Mammary microvascular endothelial cell (primary cell): ENCODE measurements at places on chromosomes 13 and 19. TPM values are rescaled to one million over a fixed set of nuclear protein-coding genes. Genes with fewer than 3 reads are reported as not detected.

The PGLYRP2 gene
- not detected in 2 replicates for total RNA-seq

The CAMSAP3 gene
- 0.10 TPM in 1 of 2 replicates, not detected in the other for total RNA-seq

The ZNF443 gene
- 1.3 and 1.8 TPM in 2 replicates for total RNA-seq

The ATP8B3 gene
- total RNA-seq, result 0.93 and 2.3 TPM in 2 replicates

The LSR gene
- total RNA-seq, result 0.93 and 2.0 TPM in 2 replicates

The XAB2 gene
- total RNA-seq, result 31.4 and 33.1 TPM in 2 replicates

The NMRK2 gene
- total RNA-seq, result not detected in 2 replicates

The KCNK6 gene
- total RNA-seq, result 6.3 and 7.4 TPM in 2 replicates

The GDF15 gene
- 412 and 428 TPM in 2 replicates for total RNA-seq

The CILP2 gene
- total RNA-seq, result not detected in 2 replicates

The PLPP2 gene
- total RNA-seq, result 15.1 and 17.9 TPM in 2 replicates

The LACC1 gene
- total RNA-seq, result 1.7 and 4.0 TPM in 2 replicates

The KLF1 gene
- total RNA-seq, result not detected in 2 replicates

The HSPB6 gene
- total RNA-seq, result 0.25 TPM in 1 of 2 replicates, not detected in the other

The ZFP28 gene
- total RNA-seq, result 4.2 and 6.7 TPM in 2 replicates

The ZNF837 gene
- 1.5 and 2.1 TPM in 2 replicates for total RNA-seq

The FGF21 gene
- not detected in 2 replicates for total RNA-seq

The DCT gene
- not detected in 2 replicates for total RNA-seq

The C1QTNF9B gene
- not detected in 2 replicates for total RNA-seq

The GFY gene
- not detected in 2 replicates for total RNA-seq

The ACTMAP gene
- total RNA-seq, result 3.6 and 3.8 TPM in 2 replicates

The SPACA4 gene
- total RNA-seq, result not detected in 2 replicates

The MBD3L2 gene
- total RNA-seq, result not detected in 2 replicates

The LMTK3 gene
- total RNA-seq, result 0.05 TPM in 1 of 2 replicates, not detected in the other

The ZNF57 gene
- 2.1 and 2.2 TPM in 2 replicates for total RNA-seq

The PLVAP gene
- total RNA-seq, result 6.3 and 8.9 TPM in 2 replicates

The ZNF610 gene
- 0.89 and 7.3 TPM in 2 replicates for total RNA-seq

The OLFM4 gene
- total RNA-seq, result not detected in 2 replicates

The NLRP11 gene
- not detected in 2 replicates for total RNA-seq

The SPHK2 gene
- 12.4 and 14.3 TPM in 2 replicates for total RNA-seq

The ERICH6B gene
- not detected in 2 replicates for total RNA-seq

The GNG7 gene
- 0.25 and 0.33 TPM in 2 replicates for total RNA-seq

The OR7D2 gene
- total RNA-seq, result 0.10 TPM in 1 of 2 replicates, not detected in the other

The ZSCAN18 gene
- total RNA-seq, result 19.2 and 20.1 TPM in 2 replicates

The PSG1 gene
- total RNA-seq, result 1.1 and 3.1 TPM in 2 replicates

The MISP gene
- not detected in 2 replicates for total RNA-seq

The CRX gene
- not detected in 2 replicates for total RNA-seq

The KDM4B gene
- 15.1 and 18.2 TPM in 2 replicates for total RNA-seq

The HCST gene
- total RNA-seq, result not detected in 2 replicates

The FPR1 gene
- not detected in 2 replicates for total RNA-seq

The RFPL4AL1 gene
- total RNA-seq, result not detected in 2 replicates

The ZNF784 gene
- total RNA-seq, result 4.5 and 5.0 TPM in 2 replicates

The ZNF382 gene
- total RNA-seq, result 2.1 and 3.7 TPM in 2 replicates

The AMH gene
- total RNA-seq, result 0.33 TPM in 1 of 2 replicates, not detected in the other

The GPR180 gene
- 9.5 and 10.0 TPM in 2 replicates for total RNA-seq

The SLC35E1 gene
- 19.1 and 25.3 TPM in 2 replicates for total RNA-seq

The PTH2 gene
- not detected in 2 replicates for total RNA-seq

The PDE4C gene
- total RNA-seq, result 0.25 and 0.27 TPM in 2 replicates

The PPP1R13L gene
- 20.8 and 24.6 TPM in 2 replicates for total RNA-seq

The IGFL2 gene
- total RNA-seq, result not detected in 2 replicates

The DACH1 gene
- total RNA-seq, result 4.1 and 4.2 TPM in 2 replicates
